Activated CD4-positive, alpha-beta memory T cell treated with anti-CD3 and anti-CD28 coated beads for 36 hours (primary cell): ENCODE measurements at places on chromosomes 4 and X. TPM values are rescaled to one million over a fixed set of nuclear protein-coding genes. Genes with fewer than 3 reads are reported as not detected.
A peak's percentile ranks its signal among the peaks of the same experiment; 100 is the strongest.

DNA sequence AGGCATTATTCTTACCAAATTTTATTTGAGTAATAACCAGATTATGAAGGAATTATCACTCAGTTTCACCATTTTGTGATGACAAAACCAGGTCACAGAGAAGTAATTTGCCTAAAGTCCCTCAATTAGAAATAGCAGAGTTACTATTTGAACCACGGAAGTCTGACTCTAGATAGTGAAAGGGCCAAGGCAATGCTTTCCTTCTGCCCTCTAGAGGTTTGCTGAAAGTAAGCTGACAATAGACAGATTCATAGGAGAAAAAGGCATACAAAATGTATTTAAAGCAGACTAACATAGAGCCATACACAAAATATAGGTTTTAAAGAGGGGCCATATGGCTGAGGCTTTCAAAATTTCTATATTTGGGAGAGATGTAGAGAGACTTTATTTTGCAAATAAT, 43.1 kb downstream of the CXXC4 start:
- no peak for DNase-seq
- H3K4me3 ChIP-seq: no peak overlapping the region
- H3K27me3 ChIP-seq: no peaks in the 10 kb centered on the region
- no peaks in the 10 kb centered on the region for H3K36me3 ChIP-seq

GRCh38 chrX:276581-277201, 4.5 kb upstream of the PLCXD1 start:
- no peak overlapping the region for H3K27ac ChIP-seq
- peak overlapping the region; percentile 74 for H3K4me3 ChIP-seq
- peak; percentile 55 for DNase-seq
- H3K36me3 ChIP-seq: no peaks in the 10 kb centered on the region
- no peaks in the 10 kb centered on the region for H3K27me3 ChIP-seq

- no peak overlapping the region for H3K4me3 ChIP-seq
- H3K36me3 ChIP-seq: no peaks in the 10 kb centered on the region
- H3K4me1 ChIP-seq: no peaks in the 10 kb centered on the region
- H3K27me3 ChIP-seq: no peaks in the 10 kb centered on the region
- no peak overlapping the region for H3K27ac ChIP-seq
Measured at GRCh38 chr4:124334119-124334518, 378.4 kb downstream of the ANKRD50 start.

DNA sequence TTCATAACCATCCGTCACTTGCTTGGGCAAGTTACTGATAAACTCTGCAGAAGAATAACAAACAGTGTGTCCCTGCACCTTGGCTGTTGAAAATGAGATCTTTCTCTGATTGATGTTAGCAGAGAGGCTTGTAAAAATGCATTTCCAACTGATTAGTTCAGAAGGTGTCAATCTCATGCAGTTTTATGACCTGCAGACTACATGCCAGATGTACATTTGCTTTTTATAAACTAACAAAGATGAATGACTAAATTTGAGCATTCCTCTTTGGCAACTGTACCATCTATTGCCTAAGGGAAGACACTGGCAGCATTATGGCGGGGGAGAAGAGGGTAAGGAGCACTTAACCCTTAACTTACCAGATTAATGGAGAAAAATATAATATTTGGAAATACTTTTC, 192.8 kb downstream of the DCTD start:
- H3K27me3 ChIP-seq: peaks cover 1% of the 10 kb centered on the region
- H3K4me3 ChIP-seq: no peak overlapping the region
- no peak for DNase-seq
- no peaks in the 10 kb centered on the region for H3K4me1 ChIP-seq
- no peak overlapping the region for H3K27ac ChIP-seq

SPATA4 gene
- not detected for total RNA-seq

TMEM165 gene
- total RNA-seq: 50.4 TPM
